ENCODE measurements at places on chromosomes 7 and 10.

DNA sequence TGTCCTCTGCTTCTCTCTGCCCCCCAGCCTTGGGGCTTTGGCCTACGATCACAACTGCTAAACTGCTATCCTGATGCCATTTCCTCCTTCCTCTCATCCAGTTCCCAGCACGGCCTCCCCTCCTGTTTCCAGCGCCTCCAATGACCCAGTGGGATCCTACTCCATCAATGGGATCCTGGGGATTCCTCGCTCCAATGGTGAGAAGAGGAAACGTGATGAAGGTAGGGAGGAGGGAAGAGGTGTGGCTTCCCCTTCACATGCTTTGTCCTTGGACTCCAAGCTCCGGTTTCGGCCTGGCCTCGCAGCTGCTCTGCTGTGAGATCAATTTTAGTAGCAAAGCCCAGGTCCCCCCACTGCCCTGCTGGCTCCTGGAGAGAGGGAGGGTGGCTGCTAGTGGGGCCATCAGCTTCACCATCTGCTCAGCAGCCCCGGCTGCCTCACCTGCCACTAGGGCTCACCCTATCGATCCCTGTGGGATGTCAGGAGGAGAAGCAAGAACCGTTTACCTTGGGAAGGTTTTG is 35.8 kb downstream of the PAX2 start:
- no peak for DNase-seq

GRCh38 chr7:5064391-5065106 is 18.9 kb downstream of the RBAK start:
- no peak for DNase-seq

- DNase-seq: no peak
Observed at GRCh38 chr10:97075961-97076525, 109.7 kb downstream of the SLIT1 start.

GRCh38 chr10:71053169-71053895 is 159.0 kb upstream of the UNC5B start:
- DNase-seq: no peak

DNA sequence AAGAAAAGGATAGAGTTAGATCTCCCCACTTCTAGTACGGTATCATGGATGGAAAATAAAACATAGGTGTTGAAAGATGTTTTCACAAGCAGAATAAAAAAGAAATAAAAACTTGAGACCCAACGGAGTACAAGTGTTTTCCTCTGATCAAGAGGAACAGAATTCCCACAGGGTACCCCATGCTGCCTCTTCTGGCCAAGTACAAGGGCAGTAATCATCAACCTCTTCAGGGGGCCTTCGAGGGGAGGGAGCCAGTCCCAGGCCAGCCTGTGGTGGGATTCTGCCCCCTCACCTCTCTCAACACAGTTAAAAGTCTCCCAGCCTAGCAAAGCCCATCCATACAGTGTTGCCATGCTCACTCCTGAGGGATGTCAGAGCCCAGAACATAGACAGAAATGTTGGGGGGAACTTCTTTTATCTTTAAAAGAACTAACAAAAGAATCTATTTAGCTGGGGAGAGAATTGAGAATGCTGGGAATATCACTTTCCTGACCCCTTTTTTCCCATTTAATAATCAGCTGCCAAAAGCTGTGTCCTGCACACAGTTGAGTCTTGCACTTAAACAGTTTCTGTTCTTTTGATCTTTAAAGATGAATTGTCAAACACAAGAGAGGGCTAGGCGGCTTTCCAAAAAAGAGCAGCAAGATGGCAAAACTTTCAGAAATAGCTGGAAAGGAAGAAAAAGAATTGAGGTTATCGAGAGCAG is 101.7 kb downstream of the PTN start:
- DNase-seq: no peak

DNA sequence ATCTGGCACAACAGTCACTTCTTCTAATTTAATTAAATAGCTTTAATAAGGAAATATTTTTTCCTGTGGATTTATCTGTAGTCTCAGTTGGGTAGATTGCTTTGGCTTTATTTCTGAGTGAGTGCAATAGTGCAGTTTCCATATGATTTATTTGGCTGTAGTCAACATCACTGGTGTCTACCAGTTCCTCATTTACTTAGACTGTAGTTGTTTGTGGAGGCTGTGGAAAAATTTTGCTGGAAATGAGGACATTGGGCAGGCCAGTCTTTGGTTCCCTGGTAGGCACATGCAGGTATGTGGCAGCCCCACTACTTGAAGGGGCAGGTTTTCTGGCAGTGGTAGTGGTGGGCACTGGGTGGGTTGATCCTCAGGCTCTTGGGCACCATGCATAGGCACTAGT is 15.5 kb downstream of the TAS2R40 start:
- no peak for DNase-seq

All from NCI-H460 (cell line).